Neural crest cell (in vitro differentiated cells): ENCODE measurements at places on chromosomes 6 and 20. TPM values are rescaled to one million over a fixed set of nuclear protein-coding genes. Genes with fewer than 3 reads are reported as not detected.

GRCh38 chr6:81800666-81801065 lies 48.2 kb upstream of the TENT5A start:
- no peaks in the 10 kb centered on the region for H3K4me1 ChIP-seq
- no peak overlapping the region for H3K4me3 ChIP-seq
- no peaks in the 10 kb centered on the region for H3K27me3 ChIP-seq
- no peaks in the 10 kb centered on the region for H3K36me3 ChIP-seq
- no peak overlapping the region for H3K27ac ChIP-seq

Gene PPP1R14C
- total RNA-seq: 7.0 and 7.3 TPM in 2 replicates

- H3K36me3 ChIP-seq: no peaks in the 10 kb centered on the region
- H3K27me3 ChIP-seq: no peaks in the 10 kb centered on the region
- DNase-seq: no peak
- H3K4me1 ChIP-seq: peaks cover 25% of the 10 kb centered on the region
These were observed 118.5 kb downstream of the SNX5 start for GRCh38 chr20:17849901-17850683.

GRCh38 chr20:41229259-41229658 lies 88.3 kb downstream of the ZHX3 start:
- no peak overlapping the region for H3K4me3 ChIP-seq
- no peak for DNase-seq
- H3K4me1 ChIP-seq: peaks cover 14% of the 10 kb centered on the region

GRCh38 chr6:14142063-14142450 lies 24.5 kb downstream of the CD83 start:
- no peaks in the 10 kb centered on the region for H3K27me3 ChIP-seq
- peak overlapping the region; percentile 73 for H3K27ac ChIP-seq
- no peaks in the 10 kb centered on the region for H3K36me3 ChIP-seq
- DNase-seq: no peak

Gene PRSS35
- 3.3 and 3.9 TPM in 2 replicates for total RNA-seq

Gene HLA-G
- not detected in 2 replicates for total RNA-seq

Gene CLDN20
- total RNA-seq: not detected in 2 replicates

GRCh38 chr20:62952968-62953838 lies 694 bp downstream of the SLC17A9 start:
- peaks cover 17% of the 10 kb centered on the region for H3K4me1 ChIP-seq
- no peak overlapping the region for H3K27ac ChIP-seq
- H3K4me3 ChIP-seq: no peak overlapping the region
- peaks cover 13% of the 10 kb centered on the region for H3K36me3 ChIP-seq
- no peaks in the 10 kb centered on the region for H3K27me3 ChIP-seq

- no peaks in the 10 kb centered on the region for H3K36me3 ChIP-seq
- H3K27ac ChIP-seq: no peak overlapping the region
- H3K27me3 ChIP-seq: no peaks in the 10 kb centered on the region
- no peaks in the 10 kb centered on the region for H3K4me1 ChIP-seq
These were observed 449.7 kb upstream of the RGS17 start for GRCh38 chr6:153580776-153581175.

DNA sequence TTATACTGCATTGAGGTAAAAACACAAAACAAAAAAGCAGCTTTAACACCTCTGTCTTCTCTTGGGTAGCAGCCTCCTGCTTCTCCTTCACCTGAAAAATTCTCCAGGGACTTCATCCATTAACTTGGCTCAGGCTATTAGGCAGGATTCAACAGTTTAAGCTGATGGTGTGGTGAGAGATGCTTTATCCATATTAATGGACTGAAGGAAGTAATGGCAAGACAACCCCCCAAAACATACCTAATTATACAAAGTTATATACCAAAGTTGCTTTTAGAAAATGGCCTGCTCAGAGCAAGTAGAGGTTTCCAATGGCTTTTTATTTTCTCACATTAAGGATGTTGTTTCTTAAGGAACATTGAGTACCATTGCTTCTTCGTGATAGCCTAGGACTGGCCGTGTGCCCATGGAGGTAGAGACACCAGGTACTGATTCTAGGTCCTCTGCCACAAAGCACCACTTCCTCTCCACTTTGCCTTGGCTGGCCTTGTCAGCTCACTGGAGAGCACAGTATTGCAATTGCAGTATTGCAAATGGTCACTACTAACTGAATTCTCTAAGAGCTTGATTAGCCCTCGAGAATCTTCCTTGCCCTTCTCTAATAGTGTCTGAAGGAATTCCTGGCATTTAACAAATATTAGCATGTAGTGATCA lies 7.3 kb downstream of the EDN1 start:
- no peaks in the 10 kb centered on the region for H3K4me1 ChIP-seq
- no peak overlapping the region for H3K27ac ChIP-seq
- H3K36me3 ChIP-seq: no peaks in the 10 kb centered on the region

DNA sequence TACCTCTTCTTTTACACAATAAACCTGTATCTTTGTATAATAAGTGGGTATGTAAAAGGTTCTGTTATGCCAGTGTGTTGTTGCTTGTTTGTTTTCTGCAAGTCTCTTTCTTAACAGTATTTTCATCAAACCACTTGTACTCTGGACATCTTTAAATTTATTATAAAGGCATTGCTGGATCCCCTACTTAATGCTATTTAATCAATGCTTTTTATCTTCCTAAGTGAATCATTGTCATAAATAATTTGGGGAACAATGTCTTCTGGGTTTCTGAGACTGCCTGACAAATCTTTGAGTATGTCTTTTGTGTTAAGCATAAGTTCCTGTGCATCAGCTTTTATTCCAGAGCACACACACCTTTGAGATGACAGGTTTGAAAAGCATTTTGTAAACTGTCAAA lies 64.7 kb downstream of the ITCH start:
- H3K27me3 ChIP-seq: no peaks in the 10 kb centered on the region
- no peaks in the 10 kb centered on the region for H3K4me1 ChIP-seq
- H3K27ac ChIP-seq: no peak overlapping the region
- no peak for DNase-seq

DNA sequence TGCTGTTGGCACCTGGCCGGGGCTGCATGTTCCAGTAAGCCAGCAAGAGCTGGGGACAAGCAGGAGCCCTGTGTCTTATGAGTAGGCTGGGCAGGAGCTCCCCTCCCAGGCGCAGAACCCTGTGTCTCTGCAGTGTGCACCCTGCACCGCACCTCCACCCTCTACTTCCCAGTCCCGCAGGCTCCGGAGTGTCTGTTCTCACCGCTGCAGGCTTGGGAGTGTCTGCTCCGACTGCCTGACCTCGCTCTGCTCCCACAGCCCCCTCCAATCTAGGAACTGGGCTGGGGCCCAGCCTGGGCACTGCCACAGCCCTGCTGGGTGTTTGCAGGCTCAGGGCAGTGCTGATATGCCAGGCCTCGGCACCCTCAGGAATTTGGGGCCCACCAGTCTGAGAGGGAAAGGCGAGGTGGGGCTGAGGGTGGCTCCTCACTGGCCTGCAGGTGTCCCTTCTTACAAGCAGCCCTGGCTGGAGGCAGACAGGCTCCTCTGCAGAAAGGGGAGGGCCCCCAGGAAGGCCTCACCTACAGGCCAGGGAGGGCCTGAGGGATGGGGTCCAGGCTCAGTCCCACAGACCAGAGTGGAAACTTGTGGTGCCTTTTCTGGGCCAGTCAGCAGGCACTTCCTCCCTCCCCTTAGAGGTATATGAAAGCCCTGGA lies 871.6 kb upstream of the GJE1 start:
- DNase-seq: no peak
- no peaks in the 10 kb centered on the region for H3K27me3 ChIP-seq
- H3K27ac ChIP-seq: no peak overlapping the region
- H3K4me1 ChIP-seq: peaks cover 22% of the 10 kb centered on the region

Gene PEDS1
- 26.1 and 29.1 TPM in 2 replicates for total RNA-seq

GRCh38 chr6:36917541-36918193 lies 31.9 kb downstream of the C6orf89 start:
- H3K27ac ChIP-seq: no peak overlapping the region
- DNase-seq: no peak
- peaks cover 2% of the 10 kb centered on the region for H3K36me3 ChIP-seq
- no peaks in the 10 kb centered on the region for H3K27me3 ChIP-seq
- no peak overlapping the region for H3K4me3 ChIP-seq

GRCh38 chr6:41367700-41368099 lies 32.3 kb downstream of the NCR2 start:
- DNase-seq: peak; percentile 68
- H3K27me3 ChIP-seq: peaks cover 89% of the 10 kb centered on the region
- H3K27ac ChIP-seq: no peak overlapping the region
- H3K4me1 ChIP-seq: peaks cover 26% of the 10 kb centered on the region

Gene OR2J3
- total RNA-seq: not detected in 2 replicates

DNA sequence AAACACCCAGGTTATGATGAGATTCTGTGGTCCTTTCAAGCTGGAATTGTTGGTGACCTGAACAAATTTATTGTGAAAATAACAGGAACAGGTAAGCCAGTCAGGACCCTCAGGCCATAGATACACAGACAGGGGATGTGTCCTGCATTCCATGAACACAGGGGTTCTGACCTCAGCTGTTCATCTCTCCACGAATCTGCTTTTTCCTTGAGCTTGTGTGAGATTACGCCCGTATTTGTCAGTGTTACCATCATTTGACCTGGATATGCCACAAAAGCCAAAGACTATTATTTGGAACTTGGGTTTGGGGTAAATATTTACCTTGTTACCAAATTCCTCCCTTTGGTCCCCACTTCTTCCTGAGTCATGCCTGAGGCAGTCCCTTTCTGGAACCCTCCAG lies 288.9 kb downstream of the PREX1 start:
- DNase-seq: no peak
- no peak overlapping the region for H3K27ac ChIP-seq
- H3K27me3 ChIP-seq: peaks cover 33% of the 10 kb centered on the region
- H3K4me3 ChIP-seq: no peak overlapping the region
- H3K36me3 ChIP-seq: no peaks in the 10 kb centered on the region

DNA sequence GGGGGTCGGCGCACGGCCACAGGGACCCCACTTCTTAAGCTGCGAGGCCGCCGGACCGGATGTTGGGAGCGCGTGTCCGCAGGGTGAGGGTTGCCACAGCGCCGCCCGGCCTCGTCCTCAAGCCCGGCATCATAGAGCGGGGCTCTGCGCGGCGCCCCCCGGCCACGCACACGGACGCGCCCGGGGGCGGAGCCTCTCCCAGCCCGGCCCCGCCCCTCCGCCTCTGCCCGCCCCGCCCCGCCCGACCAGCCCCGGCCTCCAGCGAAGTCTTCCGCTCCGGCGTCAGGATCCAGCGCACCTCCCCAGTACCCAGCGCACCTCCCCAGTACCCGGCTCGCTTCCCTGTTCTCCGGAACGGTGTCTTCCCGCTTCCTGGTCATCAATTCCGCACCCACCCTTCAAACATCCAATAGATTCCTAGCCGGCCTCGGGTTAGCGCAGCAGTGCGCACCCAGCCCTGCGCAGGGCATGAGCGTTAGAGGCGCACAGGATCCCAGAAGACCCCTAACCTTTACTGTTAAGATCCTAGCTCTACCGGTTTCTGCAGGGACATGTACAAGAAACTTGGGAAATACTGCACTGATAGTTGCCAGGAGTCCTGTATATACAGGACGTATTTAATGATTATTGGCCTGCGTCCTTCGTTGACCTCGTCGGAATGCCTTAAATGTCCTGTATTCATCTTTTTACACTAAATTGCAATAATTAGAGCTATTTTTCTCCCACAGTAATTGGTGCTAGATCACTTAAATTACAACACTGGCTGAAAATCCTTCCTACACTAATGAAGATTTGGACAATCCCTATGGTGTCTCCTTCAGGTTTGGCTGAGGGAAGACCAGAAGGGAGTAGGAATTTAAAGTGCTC lies 535 bp upstream of the DNAAF9 start:
- peaks cover 11% of the 10 kb centered on the region for H3K27me3 ChIP-seq
- DNase-seq: peak; percentile 65
- peaks cover 28% of the 10 kb centered on the region for H3K4me1 ChIP-seq
- H3K36me3 ChIP-seq: no peaks in the 10 kb centered on the region

Gene PLEKHG1
- total RNA-seq: 25.7 and 27.6 TPM in 2 replicates

Gene SEC63
- 109 and 114 TPM in 2 replicates for total RNA-seq

- no peaks in the 10 kb centered on the region for H3K4me1 ChIP-seq
- DNase-seq: peak; percentile 12
- no peak overlapping the region for H3K27ac ChIP-seq
- H3K36me3 ChIP-seq: no peaks in the 10 kb centered on the region
- no peak overlapping the region for H3K4me3 ChIP-seq
These were observed 63.7 kb upstream of the BEND3 start for GRCh38 chr6:107179004-107179403.

DNA sequence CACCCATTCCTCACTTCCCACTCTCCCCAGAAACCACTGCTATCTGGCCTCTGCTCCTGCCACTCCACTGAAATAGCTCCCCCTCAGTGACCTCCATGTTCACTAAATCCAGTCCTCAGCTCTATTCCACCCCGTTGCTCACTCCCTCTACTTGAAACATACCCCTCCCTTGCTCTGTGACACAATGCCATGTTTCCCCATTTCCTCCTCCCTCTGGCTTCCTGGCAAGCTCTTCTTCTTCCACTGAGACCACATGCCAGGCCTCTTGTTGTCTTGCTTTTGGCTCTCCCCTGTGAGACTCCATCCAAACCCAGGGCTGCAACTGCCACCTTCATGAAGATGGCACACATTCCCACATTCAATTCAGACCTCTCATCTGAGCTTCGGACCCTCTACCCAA lies 13.9 kb downstream of the TMEM151B start:
- no peak overlapping the region for H3K27ac ChIP-seq
- no peaks in the 10 kb centered on the region for H3K36me3 ChIP-seq
- no peaks in the 10 kb centered on the region for H3K4me1 ChIP-seq
- DNase-seq: no peak
- H3K27me3 ChIP-seq: peaks cover 71% of the 10 kb centered on the region

Gene EYA2
- 1.3 and 1.4 TPM in 2 replicates for total RNA-seq

Gene ZNF334
- total RNA-seq: 21.0 and 21.4 TPM in 2 replicates

Gene MLN
- total RNA-seq: not detected in 2 replicates

- H3K27ac ChIP-seq: no peak overlapping the region
- no peaks in the 10 kb centered on the region for H3K36me3 ChIP-seq
- no peak overlapping the region for H3K4me3 ChIP-seq
These were observed 117.0 kb downstream of the ERMARD start for GRCh38 chr6:169868458-169868857.
